ENCODE measurements at places on chromosomes 1 and 21. TPM values are rescaled to one million over a fixed set of nuclear protein-coding genes. Genes with fewer than 3 reads are reported as not detected.

NBPF4 gene
- total RNA-seq: 0.95 TPM

CFHR2 gene
- total RNA-seq: not detected

PDE4B gene
- 16.9 TPM for total RNA-seq

PDE4DIP gene
- total RNA-seq: 28.1 TPM

MYOC gene
- total RNA-seq: not detected

SLAMF8 gene
- total RNA-seq: 1.1 TPM

TRAF3IP3 gene
- total RNA-seq: 452 TPM

ZNF670 gene
- total RNA-seq: 2.0 TPM

CENPL gene
- total RNA-seq: 34.0 TPM

KRTAP13-2 gene
- total RNA-seq: not detected

FCER1G gene
- total RNA-seq: 2.5 TPM

SAMD13 gene
- total RNA-seq: 0.36 TPM

COL8A2 gene
- not detected for total RNA-seq

HJV gene
- not detected for total RNA-seq

LCE1F gene
- total RNA-seq: not detected

CASZ1 gene
- 7.7 TPM for total RNA-seq

EFNA3 gene
- total RNA-seq: 2.3 TPM

PRAMEF6 gene
- total RNA-seq: not detected

RNU1-1 gene
- total RNA-seq: 2,343 TPM

ACTN2 gene
- not detected for total RNA-seq

TTC22 gene
- total RNA-seq: 4.6 TPM

KCNE1 gene
- total RNA-seq: 0.32 TPM

OR2T11 gene
- not detected for total RNA-seq

TLCD4 gene
- total RNA-seq: 0.02 TPM
